ENCODE measurements at places on chromosomes 13 and 19.

DNA sequence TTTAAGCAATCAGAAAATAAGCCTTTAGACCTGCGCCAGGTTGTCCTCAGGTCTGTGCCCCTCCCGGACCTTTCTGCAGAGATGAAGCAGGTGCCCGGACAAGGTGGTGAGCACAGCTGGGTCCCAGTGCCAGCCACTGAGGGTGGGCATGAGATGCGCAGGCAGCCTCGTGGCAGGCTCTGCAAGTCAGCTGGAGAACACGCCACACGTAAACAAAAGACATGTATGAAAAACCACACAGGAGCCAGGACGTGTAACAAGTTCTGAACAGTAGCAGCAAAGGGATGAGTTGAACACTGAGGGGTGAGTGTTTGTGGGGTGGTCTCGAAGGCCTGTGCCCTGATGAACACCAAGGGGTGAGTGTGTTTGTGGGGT lies 68.8 kb upstream of the MCF2L start:
- DNase-seq, result no peak

GRCh38 chr19:55276720-55277430 lies 3.0 kb downstream of the HSPBP1 start:
- no peak for DNase-seq

DNA sequence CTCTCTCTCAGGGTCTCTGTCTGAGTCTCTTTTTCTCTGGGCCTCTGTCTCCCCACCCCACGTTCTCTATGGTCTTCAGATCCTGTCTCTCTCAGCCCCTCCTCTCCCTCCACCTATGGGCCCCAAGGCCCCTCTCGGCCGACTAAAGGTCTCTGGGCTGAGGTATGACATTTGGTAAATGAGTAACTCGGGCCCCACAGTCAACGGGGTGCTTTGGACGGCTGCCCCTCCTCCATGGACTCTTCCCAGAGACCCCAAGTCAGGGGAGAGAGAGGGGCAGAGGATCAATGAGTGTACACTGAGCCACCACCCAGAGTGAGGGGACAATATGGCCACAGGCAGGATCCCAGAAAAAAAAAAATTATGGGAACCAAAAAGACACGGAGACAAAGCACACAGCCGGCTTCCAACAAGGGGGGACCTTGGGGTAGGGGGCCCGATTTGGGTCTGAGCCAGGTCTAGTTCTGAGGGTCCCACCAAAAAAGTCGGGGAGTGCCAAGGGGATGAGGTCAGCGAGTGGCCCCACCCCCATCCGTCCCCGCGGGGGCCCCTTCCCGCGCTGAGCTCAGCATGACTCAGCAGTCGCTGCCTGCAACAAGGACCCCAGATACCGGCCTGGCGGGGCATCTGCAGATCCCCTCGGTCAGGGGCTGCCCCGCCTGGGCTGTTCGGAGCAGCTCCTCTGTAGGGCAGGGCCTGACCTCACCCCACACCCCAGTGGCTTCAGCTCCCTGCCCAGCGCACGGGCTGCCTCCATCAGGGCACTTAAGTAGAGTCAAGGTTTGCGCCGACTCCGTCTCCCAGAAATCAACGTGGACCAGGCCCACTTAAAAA lies 1.5 kb upstream of the FTL start:
- DNase-seq, result peak; percentile 68

DNA sequence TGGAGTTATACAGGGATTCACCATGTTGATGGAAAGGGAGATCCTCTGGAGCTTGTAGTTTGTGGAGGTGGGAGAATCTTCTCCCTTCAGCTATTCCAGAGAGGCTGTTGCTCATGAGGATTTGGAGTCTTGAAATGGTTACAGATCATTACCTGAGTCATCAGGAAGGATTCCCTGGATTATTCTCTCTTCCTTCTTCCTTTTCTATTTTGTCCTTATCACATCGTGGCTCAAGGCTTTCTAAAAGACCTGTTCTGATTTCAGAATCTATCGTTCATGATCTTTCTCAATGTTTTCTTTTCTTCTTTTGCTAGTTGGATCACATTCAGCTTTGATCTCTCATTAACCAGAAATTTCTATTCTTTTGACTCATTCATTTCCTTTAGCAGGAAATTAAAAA lies 196.0 kb downstream of the KLF5 start:
- DNase-seq, result no peak

DNA sequence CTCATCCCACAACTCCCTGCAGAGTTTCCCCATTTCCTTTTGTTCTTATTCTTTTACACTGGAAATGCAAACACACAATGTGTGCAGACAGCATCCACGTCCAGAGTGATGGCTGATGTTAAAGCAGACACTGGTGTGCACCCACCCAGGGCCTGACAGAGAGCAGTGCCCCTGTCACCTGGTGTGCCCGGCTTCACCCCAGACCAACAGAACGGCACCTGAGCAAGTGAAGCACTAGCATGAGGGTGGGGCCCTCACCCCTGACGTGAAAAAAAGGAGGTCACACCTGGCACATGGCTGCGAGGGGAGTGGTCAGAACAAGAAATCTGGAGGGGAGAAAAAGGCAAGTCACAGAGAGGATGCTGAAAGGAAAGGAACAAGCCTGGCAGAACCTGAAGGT lies 12.3 kb downstream of the ZNF575 start:
- DNase-seq, result no peak

DNA sequence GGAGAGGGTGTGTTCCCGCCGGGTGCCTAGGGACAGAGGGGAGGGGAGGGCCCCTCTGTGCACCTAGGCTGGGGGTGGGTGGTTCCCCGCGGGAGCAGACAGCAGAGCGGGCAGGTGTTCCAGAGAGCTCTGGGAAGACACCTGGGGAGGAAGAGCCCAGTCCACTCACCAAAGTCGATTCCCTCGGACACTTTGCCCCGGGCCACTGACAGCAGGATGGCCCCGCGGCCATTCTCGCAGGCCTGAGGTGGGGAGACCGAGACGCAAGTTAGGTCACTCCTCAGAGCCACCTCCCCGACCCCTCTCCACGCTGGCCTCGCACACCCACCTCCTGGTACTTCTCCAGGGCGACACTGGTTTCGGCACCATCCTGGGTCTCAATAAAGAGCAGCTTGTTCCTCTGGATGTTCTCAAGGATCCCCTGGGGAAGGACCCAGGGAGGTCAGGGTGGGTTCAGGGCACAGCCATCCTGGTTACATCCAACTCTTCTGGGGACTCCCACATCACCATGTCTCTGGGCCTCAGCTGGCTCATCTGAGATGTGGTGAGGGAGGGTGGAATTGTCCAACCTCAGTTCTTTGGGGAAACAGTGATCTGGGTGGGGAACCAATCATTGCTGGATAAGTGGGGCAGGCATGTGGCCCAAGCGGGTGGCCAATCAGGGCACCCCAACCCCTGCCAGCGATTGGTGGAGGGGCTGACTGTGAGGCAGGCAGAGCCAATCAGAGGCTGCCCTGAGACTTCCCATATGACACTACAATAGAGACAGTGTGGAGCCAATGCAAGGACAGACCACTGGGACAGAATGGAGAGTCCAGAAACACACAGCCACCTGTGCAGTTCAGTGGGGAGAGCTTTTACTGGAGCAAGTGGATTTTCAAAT lies 12.6 kb downstream of the KLC3 start:
- no peak for DNase-seq

DNA sequence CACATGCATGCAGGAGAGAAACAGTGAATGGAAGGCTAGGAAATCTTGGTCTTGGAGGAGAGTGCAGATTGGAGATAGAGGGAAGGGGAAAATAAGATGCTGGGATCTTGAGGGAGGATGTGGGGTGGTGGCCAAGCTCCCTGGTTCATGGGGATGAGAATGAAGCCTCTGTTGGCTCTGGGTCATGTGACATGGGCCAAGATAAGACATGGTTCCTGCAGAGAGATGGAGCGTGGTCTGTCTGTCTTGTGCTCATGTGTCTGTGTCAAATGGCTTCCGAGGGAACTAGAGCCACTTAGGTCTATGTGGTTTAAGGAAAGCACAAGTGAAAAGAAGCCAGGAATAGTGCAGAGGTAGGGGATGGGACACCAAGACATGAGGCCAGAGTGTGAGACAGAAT lies 30.8 kb upstream of the FFAR2 start:
- no peak for DNase-seq

DNA sequence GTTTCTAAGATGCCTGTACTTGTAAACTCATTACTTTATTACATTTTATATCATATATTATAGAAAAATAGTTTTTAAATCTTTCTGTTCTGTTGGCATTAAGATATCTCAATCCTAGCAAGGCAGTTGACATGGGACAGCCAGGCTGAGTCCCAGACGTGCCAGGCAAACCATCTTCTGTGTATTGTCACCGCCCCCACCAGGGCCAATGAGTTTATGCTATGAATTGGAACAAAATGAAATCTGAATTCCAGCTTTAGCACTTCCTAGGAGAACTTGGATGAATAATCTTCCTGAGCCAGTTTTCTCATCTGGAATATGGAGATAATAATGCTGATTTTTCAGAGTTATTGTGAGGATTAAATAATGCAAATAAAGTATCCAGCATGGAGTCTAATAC lies 79.9 kb upstream of the GSX1 start:
- peak; percentile 25 for DNase-seq

DNA sequence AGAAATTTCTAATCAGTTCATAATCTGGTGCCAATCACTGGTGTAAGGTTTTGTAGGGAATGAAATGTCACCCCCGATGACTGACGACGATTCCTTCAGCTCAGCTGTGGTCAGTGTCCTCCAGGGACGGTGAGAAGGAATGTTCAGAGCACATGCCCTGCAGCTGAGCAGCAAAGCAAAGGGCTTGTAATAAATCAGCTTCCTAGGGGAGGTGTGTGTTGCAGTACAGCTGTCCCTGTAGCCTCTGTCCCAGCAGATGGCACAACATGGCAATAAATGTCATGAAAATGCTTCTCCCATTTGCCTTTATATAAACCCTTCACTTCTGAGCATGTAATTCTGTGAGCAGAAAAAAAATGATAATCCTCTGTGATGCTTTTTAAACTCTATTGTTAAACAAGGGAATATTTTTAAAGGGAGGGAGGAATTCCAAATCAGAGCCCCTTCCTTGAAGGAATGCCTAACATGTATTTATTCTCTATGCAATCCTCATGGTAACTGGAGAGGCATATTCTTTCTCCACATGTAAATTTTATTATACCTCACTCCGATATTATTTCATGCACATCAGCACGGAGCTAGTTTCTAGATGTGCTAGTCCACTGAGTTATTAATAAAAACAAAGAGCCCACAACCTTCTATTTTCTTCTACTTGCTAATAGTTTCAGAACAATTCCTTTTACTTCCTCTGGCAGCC lies 102.5 kb downstream of the FAM216B start:
- DNase-seq, result no peak

DNA sequence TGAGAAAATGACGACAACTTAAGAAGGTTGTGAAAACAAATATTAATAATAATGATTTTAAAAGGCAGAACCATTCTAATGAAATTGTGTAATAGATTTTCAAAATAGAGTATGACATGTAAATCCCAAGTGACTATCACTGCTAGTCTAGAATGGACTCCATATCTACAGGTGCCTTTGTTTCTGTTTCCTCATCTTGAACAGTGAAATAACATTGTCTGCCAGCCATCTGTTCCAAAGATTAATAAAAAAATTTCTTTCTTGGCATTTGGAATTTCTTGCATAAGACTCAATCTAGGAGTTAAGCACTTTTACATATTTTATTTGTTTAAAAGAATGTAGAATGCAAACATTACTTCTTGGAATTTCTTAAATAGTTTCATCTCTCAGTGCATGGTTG lies 520.1 kb upstream of the ARGLU1 start:
- no peak for DNase-seq

Measured in tibial nerve (tissue), 4 donors.